ENCODE measurements at places on chromosomes 4 and X. TPM values are rescaled to one million over a fixed set of nuclear protein-coding genes. Genes with fewer than 3 reads are reported as not detected.

DNA sequence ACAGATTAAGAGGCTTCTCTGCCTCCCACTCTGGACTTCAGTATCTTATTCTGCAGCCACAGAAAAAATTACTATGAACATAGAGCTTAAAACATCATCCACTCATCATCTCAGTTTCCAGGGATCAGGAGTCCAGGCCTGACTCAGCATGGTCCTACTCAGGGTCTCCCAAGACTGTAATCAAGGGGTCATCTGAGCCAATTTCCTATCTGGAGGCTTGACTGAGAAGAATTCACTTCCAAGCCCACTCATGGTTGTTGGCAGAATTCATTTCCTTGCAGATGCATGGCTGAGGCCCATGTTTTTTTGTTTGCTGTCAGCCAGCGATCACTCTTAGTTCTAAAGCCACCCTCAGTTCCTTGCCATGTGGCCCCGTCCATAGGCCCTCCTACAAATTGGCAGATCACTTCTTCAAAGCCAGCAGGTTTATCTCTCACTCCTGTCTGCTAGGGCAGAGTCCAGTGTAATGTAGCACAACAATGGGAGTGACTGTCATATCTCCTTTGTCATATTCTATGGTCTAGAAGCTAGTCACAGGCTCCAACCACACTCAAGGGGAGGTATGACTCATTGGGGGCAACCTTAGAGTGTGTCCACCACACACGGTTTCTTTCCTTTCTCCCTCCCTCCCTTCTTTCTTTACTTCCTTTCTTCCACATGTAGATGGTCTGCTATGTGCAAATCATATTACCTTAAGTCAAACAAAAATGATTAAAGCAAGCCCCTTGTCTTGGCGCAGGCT lies 251.6 kb downstream of the QDPR start:
- DNase-seq: no peak

GRCh38 chrX:1294301-1295067 lies 25.9 kb downstream of the CSF2RA start:
- DNase-seq: no peak

DNA sequence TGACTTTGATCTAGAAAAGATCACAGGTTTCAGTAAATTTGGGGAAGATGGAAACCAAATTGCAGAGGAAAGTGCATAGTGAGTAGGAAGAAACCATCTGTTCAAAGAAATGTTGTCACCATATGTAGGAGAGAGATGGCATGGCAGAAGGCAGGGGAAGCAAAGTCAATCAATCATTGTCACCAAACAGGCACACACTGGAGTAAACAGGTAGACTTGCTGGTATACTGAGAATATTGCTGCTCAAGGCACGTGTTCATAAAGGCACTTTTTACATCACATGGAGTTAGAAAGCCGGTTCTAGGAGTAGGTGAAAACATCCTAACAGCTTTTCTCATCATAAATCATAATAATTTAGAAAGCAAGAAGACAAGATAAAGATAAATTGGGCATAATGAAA lies 550.5 kb upstream of the FAT1 start:
- no peak for DNase-seq

GRCh38 chr4:31041385-31041784 lies 321.2 kb downstream of the PCDH7 start:
- no peak for DNase-seq

DNA sequence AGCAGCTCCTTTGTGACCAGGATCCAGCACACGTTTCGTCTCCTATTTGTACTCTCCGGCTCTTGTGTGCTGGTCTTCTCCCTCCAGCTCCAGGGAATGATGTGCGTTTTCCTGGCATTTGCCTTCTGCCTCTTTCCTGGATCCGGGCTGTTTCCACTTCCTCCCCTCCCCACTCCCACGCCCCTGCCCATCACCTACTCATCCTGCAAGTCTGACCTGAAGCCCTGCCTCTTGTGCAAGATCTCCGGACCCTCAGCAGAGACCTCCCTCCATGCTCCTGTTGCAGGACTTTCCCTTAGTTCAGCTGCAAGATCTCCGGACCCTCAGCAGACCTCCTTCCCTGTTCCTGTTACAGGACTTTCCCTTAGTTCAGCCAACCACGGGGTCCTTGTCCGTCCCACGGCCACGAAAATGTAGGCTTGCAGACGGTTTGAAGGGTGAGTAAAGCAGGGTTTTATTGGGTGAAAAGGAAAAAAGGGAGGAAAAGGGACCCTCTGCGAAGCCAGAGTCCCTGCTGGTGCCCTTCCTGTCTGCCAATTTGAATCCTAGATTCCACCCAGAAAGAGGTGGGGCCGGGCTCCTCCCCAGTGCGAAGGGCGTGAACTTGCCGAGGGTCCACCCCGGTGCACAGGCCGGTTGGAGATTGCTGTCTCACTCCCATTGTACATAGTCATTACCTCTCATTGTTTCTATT lies 74.4 kb upstream of the IRF2 start:
- no peak for DNase-seq

GRCh38 chr4:75325318-75325979 lies 188.8 kb downstream of the RCHY1 start:
- DNase-seq: no peak

DNA sequence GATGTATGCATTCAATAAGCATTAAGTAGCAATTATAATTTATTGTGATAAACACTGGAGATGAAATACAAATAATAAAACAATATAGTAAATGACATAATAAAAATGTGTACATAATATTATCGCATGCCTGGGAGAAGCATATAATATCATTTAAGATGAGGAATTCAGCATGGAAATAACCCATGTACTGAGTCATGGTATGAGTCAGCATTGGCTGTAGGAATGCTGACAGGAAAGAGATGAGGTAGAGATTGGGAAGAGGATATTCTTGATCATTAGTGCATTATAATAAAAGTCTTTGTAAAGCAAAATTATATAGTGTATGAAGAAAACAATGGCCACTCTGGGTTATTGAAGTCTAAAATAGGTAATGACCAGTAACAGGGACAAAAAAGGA lies 82.8 kb downstream of the MAGEB10 start:
- no peak for DNase-seq

DNA sequence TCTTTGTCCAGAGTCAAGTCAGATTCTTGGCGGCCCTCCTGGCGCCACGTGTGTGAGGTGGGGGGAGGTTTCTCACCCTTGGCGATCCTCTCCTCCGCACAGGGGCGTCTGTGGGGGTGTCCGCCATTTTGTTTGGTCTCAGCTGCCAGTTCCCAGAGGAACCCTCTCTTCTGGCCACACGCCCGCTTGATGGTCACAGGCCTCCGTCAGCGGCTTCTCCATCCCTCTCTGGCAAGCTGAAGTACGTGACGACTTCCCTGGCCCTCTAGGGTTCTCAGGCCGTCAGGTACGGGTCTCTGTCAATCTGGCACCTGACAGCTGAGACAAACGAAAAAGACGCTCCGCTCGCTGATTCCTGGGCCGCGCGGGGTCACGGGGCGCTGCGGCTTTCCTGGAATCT lies 272.6 kb downstream of the TRIML1 start:
- no peak for DNase-seq

GRCh38 chr4:33831442-33832066 lies 2412.8 kb downstream of the ARAP2 start:
- no peak for DNase-seq

GRCh38 chr4:28082686-28083390 lies 1222.2 kb downstream of the STIM2 start:
- DNase-seq: no peak

- DNase-seq: no peak
Measured at GRCh38 chr4:78237360-78237759, 180.2 kb downstream of the FRAS1 start.

GRCh38 chr4:112311516-112311915 lies 14.3 kb downstream of the ALPK1 start:
- no peak for DNase-seq

DNA sequence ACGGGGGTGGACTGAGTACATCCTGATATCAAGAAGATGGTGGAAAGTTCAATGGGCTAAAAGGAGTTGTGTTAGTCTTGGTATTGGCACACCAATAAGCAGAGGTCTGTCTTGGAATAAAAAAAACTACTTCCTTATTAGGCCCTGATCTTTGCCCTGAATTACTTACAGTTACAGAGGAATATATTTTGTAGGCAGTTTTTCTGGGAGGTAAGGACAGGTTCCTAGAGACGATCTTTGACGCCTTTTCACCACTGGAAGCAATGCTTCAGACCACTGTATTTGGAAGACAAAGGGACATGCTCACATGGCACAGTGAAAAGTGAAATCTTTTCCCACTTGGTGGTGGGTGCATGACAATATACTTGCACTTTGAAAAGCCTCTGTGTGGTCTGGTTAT lies 618 bp upstream of the XK start:
- no peak for DNase-seq

DNA sequence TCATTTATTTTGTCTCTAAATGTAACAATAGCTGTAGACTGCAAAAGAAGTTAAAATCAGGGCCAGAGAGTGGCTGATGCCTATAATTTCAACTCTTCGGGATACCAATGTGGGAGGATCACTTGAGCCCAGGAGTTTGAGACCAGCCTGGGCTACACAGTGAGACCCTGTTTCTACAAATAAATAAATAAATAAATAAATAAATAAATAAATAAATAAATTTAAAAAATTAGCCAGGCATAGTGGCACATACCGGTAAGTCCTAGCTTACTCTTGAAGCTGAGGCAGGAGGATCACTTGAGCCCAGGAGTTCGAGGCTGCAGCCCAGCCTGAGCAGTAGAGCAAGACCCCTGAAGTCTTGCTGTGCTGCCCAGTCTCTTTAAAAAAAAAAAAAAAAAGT lies 79.1 kb downstream of the WWC2 start:
- DNase-seq: no peak

- DNase-seq: no peak
Measured at GRCh38 chrX:34382416-34382815, 250.3 kb upstream of the FAM47A start.

DNA sequence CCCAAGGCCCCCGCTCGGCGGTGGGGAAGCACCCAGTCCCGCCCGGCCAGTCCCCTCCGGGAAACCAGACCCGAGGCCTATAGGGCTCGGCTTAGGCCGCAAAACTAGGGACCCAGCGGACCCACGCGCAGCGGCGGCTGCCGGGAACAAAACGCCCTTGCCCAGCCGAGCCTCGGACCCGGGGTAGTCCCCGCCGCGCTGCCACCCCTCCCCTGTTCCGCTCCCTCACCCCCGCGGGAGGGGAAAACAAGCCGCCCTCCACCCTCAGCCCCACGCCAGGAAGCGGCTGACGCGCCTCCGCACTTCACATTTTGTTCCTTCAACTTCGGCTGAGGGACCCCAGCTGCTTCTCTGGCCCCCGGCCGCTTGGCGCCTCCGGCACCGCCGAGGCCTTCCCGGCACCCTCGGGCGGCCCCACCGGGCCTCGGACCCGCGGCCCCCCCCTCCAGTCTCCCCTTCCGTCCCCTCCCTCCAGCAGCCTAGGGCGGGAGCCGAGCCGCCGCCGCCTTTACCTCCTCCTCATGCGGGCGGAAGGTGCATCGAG lies 694 bp downstream of the PDS5A start:
- peak; percentile 71 for DNase-seq

Gene TGIF2LX
- total RNA-seq: not detected

Gene CT45A1
- not detected for total RNA-seq

Gene XKRX
- total RNA-seq: 0.27 TPM

Gene ZNF711
- total RNA-seq: 3.6 TPM

Gene MAGEB6
- total RNA-seq: not detected

Gene KLB
- 1.2 TPM for total RNA-seq

Gene IQCM
- not detected for total RNA-seq

Gene NOX1
- not detected for total RNA-seq

Gene SPATA18
- 10.8 TPM for total RNA-seq

Gene KCND1
- total RNA-seq: 2.5 TPM

Data from sciatic nerve (tissue), 2 donors.